ENCODE measurements at places on chromosomes 4 and X.

GRCh38 chrX:93422693-93423092, 250.7 kb downstream of the NAP1L3 start:
- DNase-seq, result no peak

DNA sequence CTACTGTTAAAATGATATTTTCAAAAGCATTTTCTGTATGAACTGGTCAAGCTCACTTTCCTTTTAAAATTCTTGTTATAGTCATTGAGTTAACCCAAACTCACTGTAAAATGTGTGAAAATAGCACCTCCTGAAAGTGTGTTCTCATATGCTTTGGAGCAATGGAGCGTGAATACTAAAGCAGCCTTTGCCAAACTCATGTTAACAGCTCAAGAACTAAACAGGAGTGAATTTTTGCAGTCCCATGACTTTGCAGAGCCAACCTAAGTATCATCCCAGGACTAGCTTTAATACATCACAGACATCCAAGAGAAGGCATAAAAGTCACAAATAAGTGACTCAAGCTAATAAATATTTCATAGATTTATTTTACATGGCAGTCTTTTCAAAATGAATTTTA, 2.3 kb downstream of the AMMECR1 start:
- no peak for DNase-seq

DNA sequence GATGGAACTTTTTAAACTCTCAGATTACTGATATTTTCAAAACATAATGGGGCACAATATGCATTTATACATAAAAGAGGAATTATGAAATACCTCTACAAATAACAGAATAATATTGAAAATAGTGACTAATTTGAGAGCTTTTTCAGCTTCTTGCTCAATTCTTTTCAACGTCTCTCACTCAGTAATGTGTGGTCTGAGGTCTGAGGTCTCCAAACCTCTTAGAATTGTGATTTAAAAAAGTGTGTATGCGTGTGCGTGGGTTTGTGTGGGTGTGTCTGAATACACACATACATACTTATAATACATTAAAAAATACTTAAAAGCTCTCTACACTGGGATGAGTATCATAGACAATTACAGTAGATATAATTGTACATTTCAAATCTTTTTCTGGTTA, 7.9 kb downstream of the NDNF start:
- DNase-seq, result no peak

GRCh38 chrX:4572691-4573090, 859.2 kb upstream of the PRKX start:
- no peak for DNase-seq

DNA sequence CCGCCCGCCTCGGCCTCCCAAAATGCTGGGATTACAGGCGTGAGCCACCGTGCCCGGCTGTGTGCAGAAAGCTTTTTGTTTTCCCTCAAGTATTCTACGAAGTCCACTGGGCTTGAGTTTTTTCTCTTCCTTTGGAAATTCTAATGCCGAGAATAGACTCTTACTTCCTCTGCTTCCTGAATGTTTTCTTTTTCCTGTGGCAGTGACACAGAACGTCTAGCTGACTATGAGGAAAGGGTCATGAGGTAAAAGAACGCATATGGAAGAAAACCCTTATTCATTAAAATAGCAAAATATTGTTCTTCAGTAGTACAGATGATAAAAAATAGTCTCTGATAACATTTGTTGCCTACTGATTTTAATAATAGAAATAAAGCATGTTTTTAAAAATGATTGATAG, 4.9 kb upstream of the SLC25A4 start:
- no peak for DNase-seq

- no peak for DNase-seq
These were observed 35.9 kb downstream of the ADGRG4 start for GRCh38 chrX:136336623-136337022.

DNA sequence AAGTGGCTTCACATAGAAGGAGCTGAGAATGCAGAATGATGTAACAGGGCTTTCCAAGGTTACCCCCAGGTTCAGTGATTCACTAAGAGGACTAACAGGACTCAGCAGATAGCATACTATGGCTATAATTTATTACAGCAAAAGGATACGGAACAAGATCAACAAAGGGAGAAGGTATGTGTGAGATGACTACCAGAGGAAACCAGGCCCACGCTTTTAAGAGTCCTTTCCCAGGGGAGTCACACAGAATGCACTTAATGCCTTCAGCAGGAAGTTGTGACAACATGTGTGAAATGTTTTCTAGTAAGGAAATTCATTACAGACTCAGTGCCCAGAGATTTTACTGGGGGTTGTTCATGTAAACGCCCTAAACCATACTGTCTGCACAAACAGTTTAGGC, 373.6 kb upstream of the MAGEB2 start:
- no peak for DNase-seq

GRCh38 chrX:18933617-18934016, 50.3 kb downstream of the PHKA2 start:
- no peak for DNase-seq

GRCh38 chrX:118698516-118699170, 28.8 kb upstream of the IL13RA1 start:
- no peak for DNase-seq

DNA sequence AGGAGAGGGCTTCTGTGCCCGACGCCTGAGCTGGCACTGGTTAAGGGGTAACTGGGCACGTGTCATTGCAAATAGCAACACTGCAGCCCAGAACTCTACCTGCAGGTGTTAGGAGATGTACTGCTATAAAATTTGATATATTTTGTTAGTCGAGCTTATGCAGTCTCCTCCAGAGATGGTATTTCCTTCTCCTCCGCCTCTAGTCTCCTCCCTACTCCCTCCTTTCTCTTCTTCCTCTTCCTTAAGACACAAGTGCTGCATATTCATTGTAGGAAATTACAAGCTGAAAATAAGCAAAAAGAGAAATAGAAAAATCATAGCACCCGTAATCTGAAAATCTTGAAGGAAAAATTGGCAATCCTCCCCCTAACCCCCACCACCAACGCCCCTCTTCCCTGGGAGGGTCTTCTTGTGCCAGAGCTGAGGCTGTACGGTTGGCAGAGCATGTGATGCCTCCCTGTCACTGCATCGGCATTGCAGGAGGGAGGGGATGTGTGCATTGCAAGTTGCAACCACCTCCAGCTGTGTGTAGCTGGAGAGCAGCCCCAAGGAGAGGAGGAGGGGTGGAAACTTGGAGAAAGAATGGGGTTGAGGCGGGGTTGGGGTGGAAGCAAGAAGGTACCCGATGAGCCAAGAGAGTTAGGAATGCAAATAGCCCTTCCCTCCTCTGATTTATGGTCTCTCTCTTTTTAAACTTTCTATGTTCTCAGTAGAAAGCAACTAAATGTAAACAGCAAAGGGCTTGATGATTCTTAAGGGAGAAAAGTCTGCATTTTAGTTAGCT, 48.3 kb upstream of the MND1 start:
- DNase-seq, result no peak

DNA sequence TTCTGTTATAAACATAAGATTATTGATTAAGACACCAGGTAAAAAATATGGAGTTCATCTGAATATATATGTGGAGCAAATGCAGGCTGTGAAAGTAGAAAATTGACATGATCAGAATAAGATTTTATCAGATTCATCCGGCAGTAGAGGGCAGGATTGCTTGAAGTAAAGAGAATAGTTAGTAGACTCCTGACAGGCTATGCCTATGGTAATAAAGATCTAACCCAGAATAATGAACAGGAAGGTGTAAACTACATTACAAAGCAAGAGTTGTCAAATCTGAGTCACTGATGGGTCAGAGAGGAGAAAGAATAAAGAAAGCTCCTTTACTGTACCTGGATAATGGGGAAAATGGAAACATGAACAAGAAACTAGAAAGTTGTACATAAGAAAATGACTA, 20.8 kb upstream of the TMEM184C start:
- no peak for DNase-seq

DNA sequence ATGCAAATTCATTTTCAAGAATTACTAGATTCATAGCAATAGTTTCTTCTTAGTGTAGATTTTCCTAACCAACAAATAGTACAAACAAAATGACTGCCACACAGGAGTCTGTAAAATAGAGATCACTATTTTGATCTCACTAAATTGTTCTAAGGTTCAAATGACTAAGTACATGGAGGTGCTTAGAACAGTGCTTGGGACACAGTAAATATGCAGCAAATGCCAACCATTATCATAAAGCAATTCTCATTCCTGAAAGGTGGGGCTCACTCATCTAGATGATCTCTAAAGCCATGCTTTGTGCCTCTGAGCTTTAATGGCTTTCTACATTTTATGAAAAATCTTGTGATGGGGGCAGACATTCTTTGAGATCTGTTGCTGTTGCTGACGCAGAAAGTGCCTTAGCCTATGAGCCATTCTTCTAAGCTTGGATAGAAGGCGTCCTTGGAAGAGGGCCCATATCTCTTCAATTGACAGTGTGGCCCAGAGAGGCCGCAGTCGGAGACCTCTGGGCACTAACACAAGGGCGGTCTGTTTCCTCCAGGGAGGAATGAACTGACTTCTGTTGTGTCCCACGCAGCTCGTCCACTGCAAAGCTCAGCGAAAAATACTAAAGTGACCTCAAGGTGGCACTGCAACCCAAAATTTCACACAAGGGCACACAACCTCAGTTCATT, 23.5 kb downstream of the TLR10 start:
- DNase-seq, result no peak

DNA sequence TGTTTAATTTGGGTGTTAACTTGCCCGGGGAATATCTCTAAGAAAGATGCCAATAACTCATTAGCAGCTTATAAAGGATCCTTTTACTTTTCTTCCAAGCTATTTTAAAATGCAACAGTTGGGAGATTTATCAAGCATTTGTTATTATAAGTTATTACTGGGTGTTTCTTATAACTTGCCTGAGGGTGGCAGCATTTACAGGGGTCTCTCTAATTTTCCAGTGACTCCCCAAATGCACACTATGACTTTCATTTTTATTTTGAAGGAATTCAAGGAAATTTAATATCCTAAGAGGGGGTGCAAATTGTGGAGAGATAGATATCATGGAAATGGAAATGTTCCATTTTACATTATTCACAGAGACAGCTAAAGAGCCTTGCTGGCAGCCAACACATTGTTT, 138.0 kb downstream of the PDGFRA start:
- DNase-seq, result no peak

- no peak for DNase-seq
These were observed 75.2 kb downstream of the INTS12 start for GRCh38 chr4:105633241-105633640.

DNA sequence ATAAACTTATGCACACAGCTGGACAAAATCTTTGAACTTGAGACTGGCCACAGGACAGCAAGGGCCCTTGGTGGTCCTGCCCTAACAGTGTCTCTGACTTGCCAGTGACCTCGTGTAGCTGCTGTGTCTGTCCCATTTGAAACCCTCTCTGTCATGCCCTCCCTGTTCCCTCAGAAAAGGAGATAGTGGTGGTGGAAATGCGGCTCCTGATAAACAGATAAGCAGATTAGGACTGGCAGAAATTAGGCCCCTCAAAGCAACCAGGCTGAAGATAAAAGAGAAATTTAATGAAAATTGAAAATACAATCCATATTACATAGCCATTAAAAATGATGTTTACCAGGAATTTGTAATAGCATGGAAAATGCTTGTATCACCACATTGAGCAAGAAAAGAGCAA, 136.6 kb upstream of the ATP6AP2 start:
- DNase-seq, result no peak

GRCh38 chrX:9234315-9234714, 200.4 kb upstream of the FAM9B start:
- no peak for DNase-seq

DNA sequence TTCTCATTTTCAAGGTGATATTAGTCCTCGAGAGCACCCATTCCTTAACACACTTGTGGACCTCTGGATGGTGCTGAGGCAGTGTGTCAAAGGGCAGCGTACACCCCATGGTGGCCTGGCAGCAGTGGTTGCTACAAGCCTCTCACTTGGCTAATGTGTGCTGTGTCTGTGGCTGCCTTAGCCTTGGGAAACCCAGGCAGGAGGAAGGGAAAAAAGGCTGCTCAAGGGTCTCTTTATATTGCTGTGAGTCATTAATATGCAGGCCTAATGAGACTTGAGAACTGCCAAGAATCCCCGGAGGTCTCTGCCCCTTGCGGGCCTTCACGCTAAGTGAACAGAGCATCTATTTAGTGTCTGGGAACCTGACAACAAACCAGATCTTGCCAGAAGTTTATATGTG, 7.0 kb downstream of the PCDH10 start:
- DNase-seq, result no peak

DNA sequence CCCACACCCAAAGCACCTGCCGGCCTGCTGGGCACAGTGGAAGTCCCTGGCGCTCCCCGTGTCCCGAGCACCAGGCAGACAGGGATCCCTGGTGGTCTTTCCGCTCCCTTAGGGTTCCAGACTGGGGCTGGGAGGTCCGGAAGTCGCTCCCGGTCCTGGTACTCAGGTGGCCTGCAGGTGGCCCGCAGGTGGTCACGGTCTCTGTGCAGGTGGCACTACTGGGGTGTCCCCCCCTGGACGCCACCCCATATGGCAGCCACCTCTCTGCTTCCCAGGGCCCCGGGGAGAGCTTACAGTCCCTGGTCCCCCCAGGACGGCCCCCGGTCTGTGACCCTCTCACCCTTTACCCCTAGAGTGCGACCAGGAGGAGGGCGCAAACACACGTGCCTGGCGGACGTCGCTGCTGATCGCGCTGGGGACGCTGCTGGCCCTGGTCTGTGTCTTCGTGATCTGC, 13.6 kb downstream of the SLC25A6 start:
- DNase-seq, result no peak

GRCh38 chr4:15652841-15653240, 2.3 kb downstream of the FBXL5 start:
- no peak for DNase-seq

DNA sequence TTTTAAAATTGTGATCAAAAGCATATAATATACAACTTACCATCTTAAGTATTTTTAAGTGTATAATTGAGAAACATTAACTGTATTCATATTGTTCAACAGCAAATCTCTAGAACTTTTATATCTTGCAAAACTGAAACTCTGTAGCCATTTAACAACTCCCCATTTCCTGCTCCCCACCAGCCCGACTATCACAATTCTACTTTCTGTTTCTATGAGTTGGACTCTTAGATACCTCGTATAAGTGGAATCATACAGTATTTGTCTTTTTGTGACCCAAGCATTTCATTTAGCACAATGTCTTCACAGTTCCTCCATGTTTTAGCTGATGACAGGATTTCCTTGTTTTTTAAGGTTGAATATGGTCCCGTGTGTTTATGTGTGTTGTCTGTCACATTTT, 106.0 kb downstream of the LRBA start:
- DNase-seq, result no peak

- DNase-seq, result no peak
These were observed 29.5 kb upstream of the PLP1 start for GRCh38 chrX:103747163-103747562.

DNA sequence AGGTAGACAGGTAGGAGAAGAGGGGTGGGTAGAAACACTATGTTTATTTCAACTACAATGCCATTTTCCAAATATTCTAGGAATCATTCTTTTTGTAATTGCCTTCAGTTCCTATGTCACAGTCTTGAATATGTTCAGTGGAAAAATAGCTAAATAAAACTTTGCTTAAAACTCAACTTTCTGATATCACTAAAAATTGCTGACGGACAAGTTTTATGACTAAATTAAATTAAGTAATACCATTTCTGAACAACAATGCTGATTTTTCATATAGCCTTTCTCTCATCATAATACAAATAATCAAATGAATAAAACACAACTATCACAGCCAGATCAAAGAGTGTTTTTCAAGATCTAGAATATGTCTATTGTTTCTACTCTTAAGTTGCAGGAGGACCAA, 53.1 kb downstream of the TEC start:
- no peak for DNase-seq
